Suprapubic skin (tissue), 4 donors: ENCODE measurements at places on chromosomes 16 and 17. TPM values are rescaled to one million over a fixed set of nuclear protein-coding genes. Genes with fewer than 3 reads are reported as not detected.

Gene TRIM16
- 52.8 TPM for total RNA-seq

Gene CCDC200
- not detected for total RNA-seq

Gene SCGB1C2
- not detected for total RNA-seq

DNA sequence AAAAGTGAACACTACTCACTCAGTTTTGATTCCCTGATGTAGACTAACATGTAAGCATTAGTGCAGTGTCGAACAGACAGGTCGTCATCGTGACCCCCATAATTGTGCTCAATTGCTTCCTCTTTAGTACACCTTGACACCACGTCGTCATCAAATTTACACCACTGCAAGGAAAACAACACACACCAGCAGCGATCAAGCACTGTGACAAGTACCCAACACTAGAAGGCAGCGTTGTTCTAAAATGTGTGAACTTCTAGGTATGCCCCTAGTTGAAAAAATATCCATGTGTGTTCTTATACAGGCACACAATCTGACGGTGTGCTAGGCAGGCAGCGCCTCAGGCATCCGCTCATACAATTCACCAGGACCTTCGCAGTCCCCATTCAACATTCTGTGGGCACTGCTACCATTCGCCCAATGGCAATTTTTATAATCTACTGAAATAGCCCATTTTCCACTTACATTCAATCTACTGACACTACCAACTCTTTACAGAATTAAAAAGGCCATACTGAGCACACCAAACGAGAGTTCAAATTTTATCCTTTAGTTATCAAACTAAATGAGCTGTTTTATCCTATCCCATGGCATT lies 23.1 kb downstream of the LITAFD start:
- no peaks in the 10 kb centered on the region for H3K27me3 ChIP-seq
- no peaks in the 10 kb centered on the region for H3K4me1 ChIP-seq
- H3K27ac ChIP-seq = no peak overlapping the region
- no peak for DNase-seq

GRCh38 chr16:86630471-86630870 lies 52.1 kb downstream of the FOXL1 start:
- no peak overlapping the region for H3K4me3 ChIP-seq
- no peaks in the 10 kb centered on the region for H3K36me3 ChIP-seq
- no peak overlapping the region for H3K27ac ChIP-seq
- H3K27me3 ChIP-seq = peaks cover 27% of the 10 kb centered on the region
- no peak for DNase-seq

- H3K4me1 ChIP-seq = peaks cover 48% of the 10 kb centered on the region
- H3K36me3 ChIP-seq = peaks cover 4% of the 10 kb centered on the region
- H3K27ac ChIP-seq = no peak overlapping the region
- DNase-seq = no peak
- no peak overlapping the region for H3K4me3 ChIP-seq
Observed at GRCh38 chr16:14635395-14636165, 2.8 kb downstream of the BFAR start.

DNA sequence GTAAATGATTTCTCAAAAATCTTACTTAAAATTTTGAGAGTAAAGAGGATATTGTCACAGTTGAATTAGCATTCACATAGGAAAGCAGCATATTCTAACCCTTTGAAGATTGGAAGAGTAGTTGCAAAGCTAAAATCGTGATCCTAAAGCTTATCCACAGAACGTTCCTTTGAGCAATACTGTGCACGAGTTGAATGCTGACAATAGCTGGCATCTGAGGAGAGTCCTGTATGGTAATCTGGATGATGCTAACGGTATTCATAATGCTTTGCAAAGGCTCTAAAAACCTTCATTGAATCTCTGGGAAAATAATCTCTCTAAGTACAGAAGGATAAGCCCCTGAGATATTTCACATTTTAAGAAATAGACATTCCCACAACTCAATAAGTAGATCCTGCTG lies 354.6 kb downstream of the CDH8 start:
- no peaks in the 10 kb centered on the region for H3K36me3 ChIP-seq
- no peaks in the 10 kb centered on the region for H3K4me1 ChIP-seq
- H3K4me3 ChIP-seq = no peak overlapping the region
- no peak for DNase-seq
- no peak overlapping the region for H3K27ac ChIP-seq

DNA sequence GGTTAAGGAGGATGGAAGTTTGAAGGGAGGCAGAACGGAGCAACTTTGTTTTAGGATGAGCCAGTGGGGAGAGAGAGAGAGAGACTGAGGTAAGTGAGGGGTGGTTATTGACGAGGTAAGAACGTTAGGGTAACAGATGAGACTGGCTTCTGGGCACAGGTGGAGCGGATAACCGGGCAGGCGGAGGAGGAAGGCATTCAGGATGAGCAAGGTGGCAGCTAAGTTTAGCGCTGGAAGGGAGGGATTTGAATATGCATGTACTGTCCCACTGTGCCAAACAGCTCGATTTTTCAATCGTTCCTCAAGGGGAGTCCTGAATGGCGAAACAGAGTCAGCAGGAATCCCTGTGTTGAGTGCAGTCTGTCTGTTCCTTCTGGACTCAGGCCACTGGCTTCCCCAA lies 35.8 kb downstream of the CACNG3 start:
- H3K27me3 ChIP-seq = no peaks in the 10 kb centered on the region
- no peaks in the 10 kb centered on the region for H3K4me1 ChIP-seq
- no peak overlapping the region for H3K27ac ChIP-seq
- DNase-seq = no peak
- H3K36me3 ChIP-seq = no peaks in the 10 kb centered on the region

DNA sequence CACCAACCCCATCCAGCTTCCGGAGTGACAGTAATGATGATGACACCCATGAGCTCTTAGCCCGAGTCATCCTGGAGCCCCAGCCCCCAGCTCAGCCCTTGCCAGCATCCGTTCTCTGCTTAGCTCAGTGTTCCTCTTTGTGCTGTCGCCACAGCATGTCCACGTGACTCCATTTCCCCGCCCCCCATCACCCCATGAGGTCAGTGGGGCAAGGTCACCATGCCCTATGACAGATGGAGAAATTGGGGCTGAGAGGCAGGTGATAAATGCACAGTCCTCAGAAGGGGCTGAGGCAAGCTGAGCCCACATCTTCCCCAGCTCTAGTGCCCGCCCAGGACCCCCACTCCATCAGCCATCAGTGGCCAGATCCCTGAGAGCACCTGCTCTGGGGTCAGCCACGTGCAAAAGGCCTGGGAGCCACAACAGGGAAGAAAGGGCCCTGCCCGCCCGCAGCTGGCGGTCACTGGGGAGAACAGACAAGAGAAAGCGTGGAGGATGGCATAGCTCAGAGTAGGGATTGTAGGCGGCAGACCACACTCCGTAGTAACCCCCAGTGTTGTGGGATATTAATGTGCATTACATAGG lies 17.1 kb downstream of the ITGB4 start:
- no peak overlapping the region for H3K4me3 ChIP-seq
- H3K36me3 ChIP-seq = peaks cover 86% of the 10 kb centered on the region
- H3K27me3 ChIP-seq = no peaks in the 10 kb centered on the region
- H3K27ac ChIP-seq = no peak overlapping the region
- H3K4me1 ChIP-seq = no peaks in the 10 kb centered on the region
- peak; percentile 59 for DNase-seq

DNA sequence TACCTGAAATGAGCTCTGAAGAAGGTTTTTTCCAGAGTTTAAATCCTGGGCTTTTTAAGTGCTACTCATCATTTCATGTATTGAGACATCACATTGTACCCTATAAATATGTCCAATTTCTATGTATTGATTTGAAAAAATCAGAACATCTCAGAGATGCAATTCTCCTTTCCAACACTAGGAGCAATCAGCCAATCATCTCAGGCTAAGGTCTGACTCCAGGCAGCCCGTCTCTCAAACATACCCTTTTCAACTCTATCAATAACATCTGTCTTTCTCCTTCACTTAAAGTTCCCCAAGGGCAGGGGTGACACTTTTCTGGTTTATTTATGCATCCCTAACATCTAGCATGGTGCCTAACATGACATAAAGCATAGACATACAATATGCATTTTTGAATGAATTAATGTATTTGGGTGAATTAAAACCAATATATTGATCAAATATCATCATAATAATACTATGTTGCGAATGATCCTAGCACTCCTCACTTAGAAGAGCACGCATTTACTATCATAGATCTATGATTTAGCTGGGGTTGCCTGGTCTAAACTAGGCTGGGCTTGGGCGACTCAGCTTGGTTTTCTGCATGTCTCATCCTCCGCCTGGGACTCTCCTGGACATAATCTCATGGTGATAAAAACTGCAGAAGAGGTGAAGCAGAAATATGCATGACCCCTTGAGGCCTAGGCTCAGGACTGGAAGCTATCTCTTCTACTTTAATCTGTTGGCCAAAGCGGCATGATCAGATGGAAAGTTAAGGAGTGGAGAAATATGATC lies 5.2 kb upstream of the CDH11 start:
- H3K4me1 ChIP-seq = peaks cover 21% of the 10 kb centered on the region
- H3K4me3 ChIP-seq = no peak overlapping the region
- H3K27ac ChIP-seq = no peak overlapping the region

DNA sequence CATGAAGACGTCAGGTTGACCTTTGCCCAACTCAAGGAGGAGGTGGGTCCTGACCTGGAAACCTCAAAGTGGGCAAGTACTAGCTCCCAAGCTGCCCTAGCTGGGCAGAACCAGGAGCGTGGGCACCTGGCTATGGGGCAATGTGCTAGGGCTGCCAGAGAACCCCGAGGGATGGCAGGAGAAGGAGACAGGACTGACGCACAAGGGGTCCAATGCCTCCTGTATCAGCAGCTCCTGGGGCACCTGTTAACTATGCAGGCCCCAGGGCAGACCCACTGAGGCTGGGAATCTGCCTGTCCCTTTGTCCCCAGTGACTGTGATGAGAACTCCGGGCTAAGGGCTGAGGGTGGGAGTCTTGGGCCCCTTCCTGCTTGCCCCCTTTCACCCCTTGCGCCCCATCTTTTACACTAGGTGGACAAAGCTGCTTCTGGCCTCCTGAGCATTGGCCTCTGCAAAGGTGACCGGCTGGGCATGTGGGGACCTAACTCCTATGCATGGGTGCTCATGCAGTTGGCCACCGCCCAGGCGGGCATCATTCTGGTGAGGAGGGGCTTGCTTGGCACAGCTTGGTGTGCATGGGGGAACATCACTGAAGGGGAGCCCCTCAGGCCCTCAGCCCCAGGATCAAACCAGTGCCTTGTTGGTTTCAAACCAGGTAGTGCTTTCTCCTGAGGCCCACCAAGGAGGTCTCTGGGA lies 7.7 kb downstream of the CHAD start:
- H3K27me3 ChIP-seq = no peaks in the 10 kb centered on the region
- H3K4me1 ChIP-seq = peaks cover 6% of the 10 kb centered on the region
- H3K4me3 ChIP-seq = no peak overlapping the region
- peaks cover 24% of the 10 kb centered on the region for H3K36me3 ChIP-seq
- no peak for DNase-seq
- H3K27ac ChIP-seq = no peak overlapping the region

DNA sequence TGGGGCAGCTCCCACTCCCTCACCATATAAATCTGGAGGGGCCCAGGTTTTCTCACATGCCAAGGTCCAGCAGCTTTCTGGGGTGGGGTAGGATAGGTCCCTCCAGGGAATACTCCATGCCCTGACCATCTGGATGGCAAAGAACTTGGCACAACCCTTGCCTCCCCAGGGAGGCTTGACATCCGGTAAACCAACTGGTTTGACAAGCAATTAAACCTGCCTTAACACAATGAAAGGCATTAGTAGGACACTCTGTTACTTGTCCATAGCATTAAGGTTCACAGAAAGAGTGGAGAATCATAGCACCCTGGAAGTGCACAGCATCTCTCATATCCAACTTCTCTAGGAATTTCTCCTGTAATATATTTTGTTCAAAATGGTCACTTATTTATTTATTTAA lies 63.9 kb upstream of the MAF start:
- H3K27me3 ChIP-seq = no peaks in the 10 kb centered on the region
- H3K27ac ChIP-seq = no peak overlapping the region
- H3K36me3 ChIP-seq = no peaks in the 10 kb centered on the region
- no peak for DNase-seq
- H3K4me1 ChIP-seq = peaks cover 23% of the 10 kb centered on the region
- no peak overlapping the region for H3K4me3 ChIP-seq

- no peak for DNase-seq
- H3K27me3 ChIP-seq = no peaks in the 10 kb centered on the region
Observed at GRCh38 chr17:55368706-55369105, 52.9 kb downstream of the MMD start.

- DNase-seq = no peak
- no peak overlapping the region for H3K4me3 ChIP-seq
- H3K4me1 ChIP-seq = no peaks in the 10 kb centered on the region
- H3K36me3 ChIP-seq = no peaks in the 10 kb centered on the region
- no peaks in the 10 kb centered on the region for H3K27me3 ChIP-seq
Observed at GRCh38 chr16:81875461-81875860, 96.4 kb downstream of the PLCG2 start.

GRCh38 chr16:78290395-78290794 lies 190.9 kb downstream of the WWOX start:
- H3K4me3 ChIP-seq = no peak overlapping the region
- H3K27me3 ChIP-seq = no peaks in the 10 kb centered on the region
- peaks cover 35% of the 10 kb centered on the region for H3K4me1 ChIP-seq
- no peak overlapping the region for H3K27ac ChIP-seq
- no peaks in the 10 kb centered on the region for H3K36me3 ChIP-seq

- peaks cover 46% of the 10 kb centered on the region for H3K27me3 ChIP-seq
- H3K27ac ChIP-seq = no peak overlapping the region
- H3K36me3 ChIP-seq = no peaks in the 10 kb centered on the region
- peaks cover 6% of the 10 kb centered on the region for H3K4me1 ChIP-seq
- DNase-seq = no peak
- no peak overlapping the region for H3K4me3 ChIP-seq
Observed at GRCh38 chr16:830107-830870, 29.8 kb upstream of the GNG13 start.

- no peak for DNase-seq
- H3K27ac ChIP-seq = no peak overlapping the region
- H3K4me3 ChIP-seq = no peak overlapping the region
- no peaks in the 10 kb centered on the region for H3K36me3 ChIP-seq
- peaks cover 18% of the 10 kb centered on the region for H3K4me1 ChIP-seq
- no peaks in the 10 kb centered on the region for H3K27me3 ChIP-seq
Observed at GRCh38 chr16:17769065-17769464, 298.3 kb upstream of the XYLT1 start.

GRCh38 chr17:72950242-72950931 lies 142.1 kb downstream of the SLC39A11 start:
- H3K27ac ChIP-seq = no peak overlapping the region
- no peaks in the 10 kb centered on the region for H3K27me3 ChIP-seq
- no peaks in the 10 kb centered on the region for H3K4me1 ChIP-seq
